ENCODE measurements at places on chromosomes 1 and 21.
A peak's percentile ranks its signal among the peaks of the same experiment; 100 is the strongest.

- peak; percentile 75 for DNase-seq
- H3K27me3 ChIP-seq, result no peaks in the 10 kb centered on the region
- no peak overlapping the region for H3K27ac ChIP-seq
- peaks cover 2% of the 10 kb centered on the region for H3K4me1 ChIP-seq
- no peaks in the 10 kb centered on the region for H3K36me3 ChIP-seq
These were observed 433.4 kb upstream of the CAMK1G start for GRCh38 chr1:209150114-209150513.

GRCh38 chr1:225700164-225700821, 47.4 kb upstream of the ENAH start:
- H3K36me3 ChIP-seq, result no peaks in the 10 kb centered on the region
- no peaks in the 10 kb centered on the region for H3K27me3 ChIP-seq
- H3K4me1 ChIP-seq, result no peaks in the 10 kb centered on the region
- H3K27ac ChIP-seq, result no peak overlapping the region
- no peak overlapping the region for H3K4me3 ChIP-seq

DNA sequence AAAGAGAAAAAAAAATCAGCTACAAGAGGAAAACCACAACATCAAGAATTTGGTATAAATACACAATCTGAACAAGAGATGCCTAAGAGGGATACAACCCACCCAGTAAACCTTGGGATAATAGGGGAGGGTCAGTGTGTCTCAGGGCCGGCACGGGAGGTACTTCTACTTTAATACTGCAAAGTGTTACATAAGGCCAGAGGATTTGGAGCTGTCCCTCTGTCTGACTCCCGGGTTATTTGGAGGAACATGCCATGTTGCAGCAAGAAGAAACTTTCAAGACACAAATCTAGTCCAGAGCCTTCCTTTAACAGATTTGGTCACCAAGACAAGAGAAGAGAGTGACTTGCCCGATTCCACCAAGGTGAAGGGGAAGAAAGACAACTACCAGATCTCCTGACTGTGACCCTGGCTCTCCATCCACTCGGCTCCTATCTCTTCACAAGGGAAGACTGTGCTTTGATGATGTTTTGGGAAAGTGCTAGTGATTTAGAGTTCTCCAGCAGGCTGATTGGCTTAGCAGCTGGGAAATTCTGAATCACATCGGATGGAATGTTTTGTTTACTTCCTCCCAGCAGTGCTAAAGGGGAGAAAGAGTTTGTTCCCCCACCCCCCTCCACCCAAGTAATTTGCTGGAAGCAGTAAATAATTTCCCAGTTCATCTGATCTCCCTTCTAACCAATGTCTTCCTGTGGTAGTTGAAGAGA, 29.3 kb downstream of the SGIP1 start:
- no peaks in the 10 kb centered on the region for H3K36me3 ChIP-seq
- no peaks in the 10 kb centered on the region for H3K27me3 ChIP-seq
- H3K27ac ChIP-seq, result no peak overlapping the region
- no peak overlapping the region for H3K4me3 ChIP-seq

DNA sequence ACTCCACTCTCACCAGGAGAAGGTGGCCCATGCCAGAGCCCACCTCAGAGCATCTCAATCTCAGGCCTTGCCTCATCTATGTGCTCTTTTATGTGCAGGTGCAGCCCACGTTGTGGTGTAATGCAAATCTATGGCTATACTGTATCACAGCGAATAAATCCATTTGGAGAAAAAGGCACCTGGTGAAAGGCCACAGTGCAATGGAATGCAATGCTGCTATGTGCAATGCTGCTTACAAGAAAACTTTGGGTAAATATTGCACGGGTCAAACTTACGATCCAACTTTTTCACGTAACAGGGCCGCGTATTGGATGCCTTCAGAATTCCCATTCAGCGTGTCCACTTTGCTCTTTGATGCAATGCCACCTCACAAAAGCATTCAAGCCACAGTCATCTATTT, 13.5 kb downstream of the ZBTB18 start:
- H3K36me3 ChIP-seq, result no peaks in the 10 kb centered on the region
- H3K27me3 ChIP-seq, result no peaks in the 10 kb centered on the region
- H3K4me3 ChIP-seq, result no peak overlapping the region
- DNase-seq, result no peak
- no peak overlapping the region for H3K27ac ChIP-seq
